ENCODE measurements at places on chromosomes 2 and 18.

DNA sequence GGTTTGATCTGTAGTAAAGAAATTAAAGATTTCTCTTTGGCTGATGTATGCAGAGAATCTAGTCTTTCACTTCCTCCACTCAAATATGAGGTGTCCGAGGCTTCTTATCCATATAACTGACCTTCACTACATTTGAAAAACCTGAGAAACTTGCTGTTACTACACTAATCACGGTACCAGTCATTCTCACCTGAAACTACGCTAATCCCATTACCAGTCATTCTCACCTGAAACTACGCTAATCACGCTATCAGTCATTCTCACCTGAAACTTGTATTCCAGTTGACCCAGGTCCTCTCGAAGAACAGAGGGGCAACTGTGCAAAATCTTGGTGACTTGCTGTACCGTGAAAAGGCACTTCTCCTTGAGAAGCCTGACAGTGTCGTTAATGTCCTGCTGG, 5.1 kb downstream of the MTERF4 start:
- DNase-seq: no peak

DNA sequence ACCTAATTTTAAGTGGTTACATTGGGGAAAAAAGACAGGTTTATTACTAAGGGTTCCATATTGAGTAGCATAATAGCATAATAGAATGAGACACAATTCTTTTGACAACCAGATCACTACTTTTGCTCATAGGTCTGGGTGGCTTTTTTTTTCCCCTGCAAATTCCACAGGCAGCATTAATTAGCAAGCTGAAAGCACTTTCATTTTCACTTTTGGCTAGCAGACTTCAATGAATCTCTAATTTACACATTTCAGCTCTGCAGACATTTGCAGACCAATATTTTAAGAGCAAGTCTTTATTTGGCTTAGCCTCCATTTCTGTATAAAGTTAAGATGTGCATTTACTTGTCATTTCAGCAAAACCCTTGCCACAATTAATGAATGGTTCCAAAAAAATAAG, 185.5 kb downstream of the NOL4 start:
- no peak for DNase-seq

DNA sequence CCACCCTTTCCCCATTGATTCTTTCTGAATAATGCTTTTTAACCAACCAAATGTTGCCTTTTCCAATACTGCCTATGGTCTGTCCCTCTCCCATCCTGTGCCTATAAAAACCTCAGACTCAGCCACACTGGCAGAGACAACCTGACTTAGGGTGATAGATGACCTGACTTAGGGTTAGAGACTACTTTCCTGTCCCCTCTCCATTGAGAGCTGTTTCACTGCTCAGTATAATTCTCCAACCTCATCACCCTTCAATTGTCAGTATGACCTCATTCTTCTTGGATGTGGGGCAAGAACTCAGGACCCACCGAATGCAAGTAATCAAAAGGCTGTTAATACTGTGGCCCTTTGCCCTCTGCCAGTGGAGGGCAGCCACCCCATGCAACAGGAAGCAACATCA, 182.3 kb upstream of the STK17B start:
- no peak for DNase-seq

DNA sequence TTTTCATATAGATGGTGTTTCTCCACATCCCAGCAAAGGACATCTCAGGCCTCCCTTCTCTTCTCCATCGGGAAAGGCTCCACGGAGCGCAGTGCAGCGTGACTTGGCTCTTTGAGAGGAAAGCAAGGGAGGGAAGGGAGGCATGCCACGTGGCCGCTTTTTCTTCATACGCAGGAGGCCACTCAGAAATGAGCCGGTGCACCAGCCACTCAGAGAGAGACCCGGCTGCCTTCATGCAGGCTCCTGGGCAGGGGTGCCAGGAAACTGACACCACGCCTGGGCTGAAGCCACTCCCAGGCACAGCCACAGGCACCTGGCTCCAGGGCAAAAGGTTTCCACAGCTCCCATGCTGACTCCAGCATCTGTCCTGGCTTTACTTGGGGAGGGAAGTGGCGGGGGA, 11.1 kb upstream of the LOXHD1 start:
- no peak for DNase-seq

DNA sequence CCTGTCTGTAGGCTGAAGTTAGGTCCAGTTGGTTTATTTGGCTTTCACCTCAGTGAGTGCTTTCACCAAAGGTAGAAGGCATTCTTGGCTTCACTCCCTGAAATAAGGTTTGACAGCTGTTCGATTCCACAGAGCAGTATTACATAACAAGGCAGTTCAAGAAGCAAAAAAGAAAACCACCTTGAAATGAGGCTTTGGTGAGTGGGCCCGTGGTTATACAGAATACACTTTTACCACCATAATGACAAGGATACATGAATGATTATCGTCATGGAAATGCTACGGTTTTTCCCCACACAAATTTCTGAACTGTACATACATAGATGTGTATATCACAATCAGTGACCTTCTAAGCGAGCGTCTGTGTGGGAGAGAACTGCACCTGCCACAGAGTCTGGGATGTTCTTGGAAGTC, 80.0 kb upstream of the CHRNA1 start:
- no peak for DNase-seq

DNA sequence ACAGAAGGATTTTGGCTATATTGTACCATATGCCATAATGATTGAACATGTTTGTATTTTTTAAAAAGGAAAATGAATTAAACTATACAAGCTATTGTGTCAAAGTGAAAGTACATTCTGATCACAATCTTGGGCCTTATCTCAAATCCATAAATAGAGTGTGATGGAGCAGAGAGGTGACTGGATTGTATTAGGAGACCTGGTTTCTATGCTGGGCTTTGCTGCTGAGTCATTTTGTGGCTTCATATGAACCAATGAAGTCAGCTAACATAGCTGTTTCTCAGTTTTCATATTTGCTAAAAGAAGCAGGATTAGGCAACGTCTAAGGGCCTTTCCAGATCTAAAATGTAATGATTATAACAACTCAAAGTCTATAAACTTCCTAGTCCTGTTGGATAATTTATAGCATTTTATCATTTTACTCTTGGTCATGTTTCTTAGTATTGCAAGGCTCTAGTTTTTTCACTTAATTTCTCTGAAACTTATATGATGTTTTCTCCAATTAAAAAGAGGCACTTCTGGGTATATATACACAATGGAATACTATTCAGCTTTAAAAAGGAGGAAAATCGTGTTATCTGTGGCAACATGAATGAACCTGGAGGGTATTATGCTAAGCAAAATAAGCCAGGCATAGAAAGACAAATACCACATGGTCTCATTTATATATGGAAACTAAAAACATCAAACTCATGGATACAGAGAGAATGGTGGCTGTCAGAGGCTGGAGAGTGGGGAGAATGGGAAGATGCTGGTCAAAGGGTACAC, 112.3 kb downstream of the MEP1B start:
- DNase-seq: no peak

GRCh38 chr2:176637486-176638166, 368.4 kb downstream of the MTX2 start:
- DNase-seq: no peak

- DNase-seq: no peak
Measured at GRCh38 chr18:7926526-7926925, 359.4 kb downstream of the PTPRM start.

DNA sequence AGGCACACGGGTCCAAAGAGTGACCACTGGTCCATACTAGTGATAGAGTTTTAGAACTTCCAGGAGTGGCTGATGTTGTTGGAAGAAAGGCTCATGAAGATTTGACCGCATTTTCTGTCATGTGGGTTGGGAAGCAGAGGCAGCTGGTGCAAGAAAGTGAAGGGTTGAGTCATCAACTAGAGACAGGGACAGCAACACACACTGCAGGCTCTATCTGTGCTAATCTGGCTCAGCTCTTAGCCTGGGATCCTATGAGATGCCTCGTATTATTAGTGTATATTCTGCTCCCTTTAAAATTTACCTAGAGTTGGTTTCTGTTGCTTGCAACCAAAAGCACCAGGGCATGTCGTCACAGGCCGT, 2.5 kb upstream of the SH3RF3 start:
- DNase-seq: no peak

- DNase-seq: no peak
Measured at GRCh38 chr2:48440103-48440390, 89.9 kb upstream of the STON1 start.

DNA sequence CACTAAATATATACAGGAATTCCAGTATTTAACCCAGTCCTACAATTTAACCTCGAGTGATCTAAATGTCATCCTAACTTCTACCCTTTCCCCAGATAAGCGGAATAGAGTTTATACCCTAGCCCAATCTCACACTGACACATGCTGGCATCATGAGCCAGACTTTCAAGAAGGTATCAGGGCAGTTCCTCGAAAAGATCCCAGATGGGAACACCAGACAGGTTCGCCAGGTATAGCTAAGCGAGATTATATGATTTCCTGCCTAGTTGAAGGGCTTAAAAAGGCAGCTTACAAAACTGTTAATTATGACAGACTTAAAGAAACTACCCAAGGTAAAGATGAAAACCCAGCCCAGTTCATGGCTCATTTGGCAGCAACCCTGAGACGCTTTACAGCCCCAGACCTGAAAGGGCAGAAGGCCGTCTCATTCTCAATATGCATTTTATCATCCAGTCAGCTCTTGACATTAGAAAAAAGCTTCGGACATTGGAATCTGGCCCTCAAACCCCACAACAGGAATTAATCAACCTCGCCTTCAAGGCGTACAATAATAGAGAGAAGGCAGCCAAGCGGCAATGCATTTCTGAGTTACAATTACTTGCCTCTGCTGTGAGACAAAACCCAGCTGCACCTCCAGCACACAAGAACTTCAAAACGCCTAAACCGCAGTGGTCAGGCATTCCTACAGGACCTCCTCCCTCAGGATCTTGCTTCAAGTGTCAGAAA, 668.2 kb upstream of the PKDCC start:
- DNase-seq: no peak
